Dorsolateral prefrontal cortex (tissue), 122 donors: ENCODE measurements at places on chromosomes 1 and 21. TPM values are rescaled to one million over a fixed set of nuclear protein-coding genes. Genes with fewer than 3 reads are reported as not detected.

Gene TUFT1
- total RNA-seq, result 6.4 TPM

Gene RAB7B
- total RNA-seq, result 2.8 TPM

Gene TCHH
- total RNA-seq, result 0.51 TPM

- no peak for DNase-seq
Observed at GRCh38 chr1:150002217-150002616, 8.3 kb downstream of the OTUD7B start.

DNA sequence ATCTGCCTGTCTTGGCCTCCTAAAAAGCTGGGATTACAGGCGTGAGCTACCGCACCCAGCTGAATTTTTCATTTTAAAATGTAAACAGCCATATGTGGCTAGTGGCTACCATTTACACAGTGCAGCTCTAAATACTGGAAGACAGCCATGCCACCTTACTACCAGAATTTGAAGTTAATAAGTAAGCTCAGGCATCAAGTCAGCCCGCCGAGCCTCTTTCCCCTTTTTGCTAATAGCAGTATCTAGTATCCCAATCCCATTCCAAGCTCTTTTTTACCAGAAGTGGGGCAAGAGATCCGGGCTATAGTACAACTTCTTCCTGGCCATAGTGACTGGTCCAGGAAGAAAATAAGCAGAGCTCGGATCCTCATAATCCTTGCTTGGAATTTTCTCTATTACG, 15.1 kb downstream of the TAF13 start:
- no peak for DNase-seq

DNA sequence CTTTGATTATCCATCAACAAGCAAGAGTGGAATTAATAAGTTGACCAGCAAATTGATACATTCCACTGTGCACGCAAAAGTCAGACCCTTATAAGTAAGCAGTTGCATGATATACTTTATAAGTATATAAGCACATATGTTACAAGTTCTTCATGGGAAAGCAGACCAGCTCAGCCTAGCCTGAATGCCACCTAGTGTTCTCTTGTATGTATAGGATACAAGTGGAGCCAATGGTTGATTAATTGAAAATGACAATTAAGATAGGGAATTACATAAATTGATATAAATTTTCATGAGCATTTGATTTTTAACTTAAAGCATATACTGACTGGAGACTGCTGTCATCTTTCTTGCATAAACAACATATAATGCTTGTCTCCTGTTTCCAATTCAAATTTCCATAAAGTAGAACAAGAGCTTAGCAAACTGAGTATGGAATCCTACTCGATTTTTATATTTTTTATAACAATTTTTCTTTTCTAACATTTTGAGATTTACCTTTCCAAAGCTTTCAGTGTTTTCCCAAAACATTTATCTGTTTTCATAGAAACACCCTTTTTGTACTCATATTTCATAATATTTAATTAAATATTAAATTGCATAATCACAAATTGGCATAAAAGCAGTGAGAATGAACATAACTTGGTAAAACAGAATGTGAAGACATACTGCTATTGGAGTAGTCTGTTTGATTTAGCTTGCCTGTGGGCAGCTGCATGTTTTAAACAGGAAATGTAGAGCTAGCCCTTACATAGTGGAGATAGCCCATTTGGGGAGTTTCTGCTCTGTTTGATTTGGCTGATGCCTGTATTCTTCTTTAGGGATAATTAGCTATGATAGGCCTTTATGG, 62.8 kb downstream of the MAGI3 start:
- DNase-seq, result peak; percentile 23

GRCh38 chr1:233446935-233447334, 119.4 kb downstream of the MAP3K21 start:
- no peak for DNase-seq
